ENCODE measurements at places on chromosomes 7 and 10.

DNA sequence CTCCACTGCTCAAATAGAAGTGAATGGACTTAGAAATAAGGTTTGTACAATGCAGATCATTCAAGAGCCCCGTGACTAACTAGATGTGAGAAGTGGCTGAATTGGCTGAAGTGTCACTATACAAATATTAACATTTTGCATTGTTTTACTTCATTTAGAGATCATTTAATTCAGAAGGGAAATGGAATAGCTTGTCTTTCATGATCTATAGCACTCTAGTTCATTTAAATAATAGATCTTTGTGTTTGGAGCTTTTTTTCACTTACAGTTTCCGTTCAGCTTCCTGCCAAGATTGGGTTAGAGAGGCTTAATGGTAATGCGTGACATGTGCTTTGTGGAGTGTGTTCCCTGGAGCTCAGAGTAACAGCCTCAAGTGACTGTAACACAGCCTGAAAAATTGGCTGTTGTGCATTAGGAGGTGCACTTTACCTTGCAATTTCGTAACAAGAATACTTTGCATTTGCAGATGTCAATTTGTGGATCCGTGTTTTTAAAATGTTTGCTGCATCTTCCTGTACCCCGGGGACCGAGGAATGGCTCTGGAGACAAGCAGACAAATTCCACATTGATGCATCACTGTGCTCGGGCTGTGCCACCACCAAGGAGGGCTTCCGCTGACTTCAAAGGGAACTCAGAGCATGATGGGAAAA is 170.3 kb downstream of the NRP1 start:
- DNase-seq = no peak

DNA sequence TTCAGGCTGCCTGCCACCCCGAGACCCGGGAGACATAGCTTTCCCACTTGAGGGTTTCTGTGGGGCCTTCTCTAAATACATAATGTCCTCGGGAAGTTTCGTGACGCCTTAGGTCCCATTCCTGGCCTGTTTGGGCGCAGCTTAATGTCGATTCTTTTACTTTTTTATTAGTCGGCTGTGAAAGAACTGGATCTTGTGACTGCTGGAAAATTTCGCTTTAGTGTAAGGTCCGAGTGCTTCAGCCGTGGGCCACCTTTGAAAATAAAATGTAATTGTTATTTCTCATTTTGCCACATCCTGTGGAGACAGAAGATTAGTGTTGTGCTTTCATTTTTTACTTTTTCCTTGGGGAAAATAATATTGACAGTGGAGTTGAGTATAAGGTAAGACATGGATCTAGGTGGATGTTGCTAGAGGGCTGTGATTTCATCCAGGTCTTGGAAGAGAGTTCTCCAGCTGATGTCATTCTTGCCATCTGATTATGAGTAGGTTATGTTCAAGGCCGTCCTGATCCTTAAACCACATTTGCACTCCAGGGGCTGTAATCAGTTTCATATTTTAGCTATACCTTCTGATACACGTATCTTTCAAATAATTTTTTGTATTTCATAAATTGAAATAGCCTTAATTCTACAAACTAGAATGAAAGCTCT is 830 bp downstream of the RAB18 start:
- DNase-seq = peak; percentile 52

DNA sequence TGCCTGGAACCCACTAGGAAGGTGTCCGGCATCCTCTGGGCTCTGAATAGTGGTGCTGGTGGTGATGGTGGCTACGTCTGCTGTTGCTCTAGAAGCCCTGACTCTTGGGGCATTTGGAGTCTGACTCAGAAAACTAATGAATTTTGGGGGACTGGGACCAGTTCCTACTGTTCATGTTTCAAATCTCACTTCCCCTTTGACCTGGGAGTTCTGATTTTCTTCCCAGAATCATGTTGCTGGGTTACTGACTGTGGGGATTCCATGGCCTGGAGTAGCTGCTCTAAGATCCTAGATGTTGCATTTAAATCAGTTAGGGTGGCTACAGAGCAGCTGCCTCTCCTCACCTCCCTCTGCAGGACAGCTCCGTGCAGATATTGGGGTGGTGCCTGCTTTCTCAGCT is 3.2 kb downstream of the TSPAN33 start:
- no peak for DNase-seq

- no peak for DNase-seq
Observed at GRCh38 chr7:27704422-27705199, 35.4 kb upstream of the TAX1BP1 start.

- DNase-seq = no peak
Observed at GRCh38 chr7:74271742-74272141, 17.5 kb upstream of the CLIP2 start.

DNA sequence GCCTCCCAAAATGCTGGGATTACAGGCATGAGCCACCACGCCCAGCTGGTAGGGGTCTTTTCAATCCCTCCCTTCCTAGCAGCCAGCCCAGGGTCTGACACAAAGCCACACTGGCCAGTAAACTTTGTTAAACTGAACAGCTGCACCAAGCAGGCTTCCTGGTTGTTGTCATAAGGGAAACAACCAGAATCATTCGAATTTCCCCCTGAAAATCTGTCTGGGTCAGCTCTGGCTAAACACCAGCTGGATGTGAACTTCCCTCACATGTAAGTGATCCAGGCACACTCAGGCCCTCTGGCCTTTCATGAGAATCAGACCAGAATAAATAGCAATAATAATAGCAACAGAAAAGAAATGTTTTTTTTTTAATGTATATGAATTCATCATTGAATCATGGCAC is 7.4 kb downstream of the IMPDH1 start:
- DNase-seq = no peak

- no peak for DNase-seq
Observed at GRCh38 chr10:125423569-125423968, 259.4 kb downstream of the TEX36 start.

DNA sequence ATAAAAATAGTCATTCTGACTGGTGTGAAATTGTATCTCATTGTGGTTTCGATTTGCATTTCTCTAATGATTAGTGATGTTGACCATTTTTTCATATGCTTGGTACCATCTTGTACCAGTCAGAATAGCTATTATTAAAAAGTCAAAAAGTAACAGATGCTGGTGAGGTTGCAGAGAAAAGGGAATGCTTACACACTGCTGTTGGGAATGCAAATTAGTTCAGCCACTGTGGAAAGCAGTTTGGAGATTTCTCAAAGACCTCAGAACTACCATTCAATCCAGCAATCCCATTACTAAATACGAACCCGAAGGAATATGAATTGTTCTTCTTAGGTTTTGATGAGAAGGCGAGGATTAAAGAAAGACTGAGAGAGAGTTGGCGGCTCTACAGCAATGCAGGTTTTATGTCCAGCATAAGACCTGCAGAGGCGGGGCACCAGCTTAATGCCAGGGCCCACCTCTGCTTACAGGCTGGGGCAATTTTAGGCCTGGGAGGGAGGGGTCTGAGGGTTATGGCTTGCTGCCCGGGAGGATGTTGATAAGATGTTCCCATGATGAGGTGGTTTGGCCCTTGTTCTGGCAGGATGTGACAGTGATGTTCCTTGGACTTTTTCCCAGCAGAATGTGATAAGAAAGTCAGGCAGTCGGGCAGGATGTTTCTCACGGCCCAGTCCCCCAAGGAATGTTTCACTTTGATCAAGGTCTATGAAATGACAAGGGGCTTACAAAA is 74.4 kb downstream of the MEST start:
- no peak for DNase-seq

DNA sequence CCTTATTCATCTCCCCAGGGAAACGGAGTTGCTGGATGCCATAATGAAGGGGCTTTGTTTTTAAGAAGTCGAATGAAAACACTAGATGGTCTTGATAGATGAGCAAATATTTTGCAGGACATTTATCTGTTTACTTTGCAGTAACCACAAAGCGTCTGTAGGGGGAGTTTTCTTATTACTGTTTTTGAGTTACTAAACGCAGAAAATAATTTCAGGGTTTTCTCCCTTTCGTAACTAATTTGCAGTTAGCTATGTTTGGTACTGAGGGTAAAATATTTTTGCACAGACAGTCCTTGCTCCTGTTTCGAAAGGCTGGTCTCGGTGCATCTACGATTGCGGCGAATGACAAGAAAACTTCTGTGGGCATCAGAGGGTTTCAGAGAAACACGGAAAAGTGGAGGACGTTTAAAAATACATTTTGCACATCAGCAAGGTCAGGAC is 505.6 kb upstream of the MKI67 start:
- peak; percentile 20 for DNase-seq

DNA sequence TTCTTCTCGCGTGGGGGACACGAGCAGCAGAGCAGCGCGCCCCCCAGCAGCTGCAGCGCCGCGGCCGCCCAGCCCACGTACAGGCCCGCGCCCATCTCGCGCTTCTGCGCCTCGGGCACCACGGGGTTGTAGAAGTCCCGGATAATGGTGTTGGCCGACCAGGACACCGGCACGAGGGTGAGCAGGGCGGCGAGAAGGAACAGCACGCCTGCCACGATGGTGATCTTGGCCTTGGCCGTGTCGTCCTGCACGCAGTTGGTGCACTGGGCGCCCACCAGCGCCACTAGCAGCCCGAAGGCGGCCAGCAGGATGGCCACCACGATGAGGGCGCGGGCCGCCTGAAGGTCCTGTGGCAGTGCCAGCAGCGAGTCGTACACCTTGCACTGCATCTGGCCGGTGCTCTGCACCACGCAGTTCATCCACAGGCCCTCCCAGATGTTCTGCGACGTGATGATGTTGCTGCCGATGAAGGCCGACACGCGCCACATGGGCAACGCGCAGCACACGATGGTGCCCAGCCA is 529 bp downstream of the CLDN3 start:
- DNase-seq = no peak

DNA sequence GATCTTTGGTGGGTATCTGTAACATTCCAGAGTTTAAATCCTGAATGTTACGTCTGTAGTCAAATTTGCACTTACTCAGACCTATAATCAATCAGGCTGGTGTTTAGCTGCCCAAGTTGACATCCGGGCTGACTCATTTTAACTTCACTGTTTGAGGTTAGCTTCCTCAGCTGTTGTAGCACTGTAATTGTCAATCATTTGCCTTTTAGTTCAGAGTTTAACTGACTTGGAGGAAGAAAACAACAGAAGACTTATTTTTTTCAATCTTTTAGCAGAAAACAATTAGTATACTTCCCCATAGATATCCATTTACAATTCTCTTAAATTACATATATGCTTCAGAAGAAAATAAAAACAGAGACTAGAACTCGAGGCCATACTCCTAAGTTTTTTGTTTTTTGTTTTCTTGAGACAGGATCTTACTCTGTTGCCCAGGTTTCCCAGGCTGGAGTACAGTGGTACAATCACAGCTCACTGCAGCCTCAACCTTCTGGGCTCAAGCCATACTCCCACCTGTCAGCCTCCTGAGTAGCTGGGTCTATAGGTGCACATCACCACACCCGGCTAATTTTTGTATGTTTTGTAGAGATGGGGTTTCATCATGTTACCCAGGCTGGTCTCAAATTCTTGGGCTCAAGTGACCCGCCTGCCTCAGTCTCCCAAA is 38.5 kb upstream of the LRRC17 start:
- DNase-seq = peak; percentile 82

GRCh38 chr7:27102581-27103442 is at the start of gene HOXA2:
Gene HOXA2, minus strand, starts transcription at chr7:27102683. Its CDS starts 183 bp downstream, at chr7:27102500.
- DNase-seq = peak; percentile 80

DNA sequence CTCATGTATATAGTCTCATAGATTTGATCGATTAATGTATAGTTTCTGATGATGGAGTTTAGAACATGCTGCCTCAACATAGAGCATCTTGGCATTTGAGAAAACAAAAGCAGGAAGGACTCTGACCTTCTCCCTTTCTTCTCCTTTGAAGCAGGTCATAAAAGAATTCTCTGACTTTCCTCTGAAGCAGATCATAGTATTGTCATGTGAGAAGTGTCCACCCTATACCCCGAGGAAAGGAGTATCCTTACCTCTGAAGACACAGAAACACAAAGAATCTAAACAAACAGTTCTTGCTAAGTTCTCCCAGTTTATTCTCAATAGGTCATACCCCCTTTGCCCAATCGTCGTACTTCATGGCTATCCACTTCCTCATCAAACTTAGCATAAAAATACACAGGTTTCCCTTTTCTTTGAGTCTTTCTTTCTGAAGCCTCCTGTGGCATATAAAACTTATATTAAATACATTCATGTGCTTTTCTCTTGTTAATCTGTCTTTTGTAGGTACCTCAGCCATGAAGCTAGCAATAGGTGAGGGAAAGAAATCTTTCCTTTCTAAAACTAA is 194.9 kb downstream of the REEP3 start:
- no peak for DNase-seq

GRCh38 chr10:80276335-80276734 is 13.1 kb downstream of the MAT1A start:
- no peak for DNase-seq

GRCh38 chr7:35565927-35566326 is 129.0 kb downstream of the HERPUD2 start:
- DNase-seq = peak; percentile 40

DNA sequence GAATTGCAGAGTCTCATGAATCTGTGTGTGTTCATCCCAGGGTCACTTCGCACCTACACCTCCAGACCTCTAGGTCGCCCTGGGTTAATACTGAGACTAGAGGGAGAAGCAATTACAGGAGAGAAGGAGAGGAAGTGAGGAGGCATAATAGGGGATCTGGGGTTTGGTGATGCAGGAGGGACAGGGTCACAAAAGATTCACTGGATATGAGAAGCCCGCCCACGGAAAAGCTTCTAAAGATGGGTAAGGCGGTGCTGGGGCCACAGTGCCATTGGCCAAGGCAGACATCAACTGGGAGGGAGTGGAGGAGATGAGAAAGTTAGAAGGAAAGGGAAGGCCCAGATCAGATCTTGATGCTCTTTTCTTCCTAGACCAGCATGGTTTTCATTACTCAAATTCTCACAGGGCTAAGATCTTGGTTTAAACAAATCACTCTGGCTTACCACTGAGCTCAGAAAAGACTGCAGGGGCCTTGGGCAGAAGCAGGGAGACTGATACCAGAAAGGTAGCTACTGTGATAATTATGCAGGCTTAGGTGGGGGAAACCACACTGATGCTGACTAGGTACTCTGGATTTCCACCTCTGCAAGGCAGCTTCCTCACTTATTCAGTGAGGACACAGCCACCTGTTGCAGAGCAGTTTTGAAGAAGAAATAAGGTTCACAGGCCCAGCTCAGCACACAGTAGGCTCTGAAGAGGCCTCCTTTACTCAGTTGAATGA is 17.4 kb upstream of the ZNF273 start:
- no peak for DNase-seq

GRCh38 chr7:29258951-29259350 is 64.4 kb downstream of the CHN2 start:
- DNase-seq = no peak

- peak; percentile 66 for DNase-seq
Observed at GRCh38 chr7:142375710-142376313, 118.0 kb upstream of the PRSS58 start.

- DNase-seq = no peak
Observed at GRCh38 chr10:117993166-117993565, 53.6 kb downstream of the RAB11FIP2 start.

GRCh38 chr7:139124084-139124914 is 14.8 kb upstream of the ZC3HAV1 start:
- DNase-seq = no peak

- no peak for DNase-seq
Observed at GRCh38 chr10:4825456-4825867, 545 bp upstream of the AKR1E2 start.

- DNase-seq = no peak
Observed at GRCh38 chr10:3485057-3485686, 299.8 kb downstream of the KLF6 start.
